Stomach (tissue), 19 donors: ENCODE measurements at places on chromosomes 7 and 10. TPM values are rescaled to one million over a fixed set of nuclear protein-coding genes. Genes with fewer than 3 reads are reported as not detected.

Gene TMEM196
- polyA plus RNA-seq, result not detected

Gene PTF1A
- not detected for polyA plus RNA-seq

Gene ZNF655
- 33.0 TPM for polyA plus RNA-seq

Gene MKX
- polyA plus RNA-seq, result not detected

Gene PTPRN2
- 9.0 TPM for polyA plus RNA-seq

Gene CALML5
- polyA plus RNA-seq, result 2.4 TPM

Gene MYL7
- polyA plus RNA-seq, result not detected

Gene DMTF1
- 19.7 TPM for polyA plus RNA-seq

Gene LSM5
- 89.6 TPM for polyA plus RNA-seq

Gene GBX1
- not detected for polyA plus RNA-seq

Gene TAC1
- polyA plus RNA-seq, result 0.25 TPM

Gene SGCE
- polyA plus RNA-seq, result 12.0 TPM

Gene NAT16
- polyA plus RNA-seq, result 0.05 TPM

Gene MBL2
- polyA plus RNA-seq, result not detected

Gene DLX6
- not detected for polyA plus RNA-seq

Gene OR6V1
- not detected for polyA plus RNA-seq

Gene HYAL4
- polyA plus RNA-seq, result not detected

Gene STEAP4
- polyA plus RNA-seq, result 1.5 TPM

Gene GDF2
- polyA plus RNA-seq, result not detected

Gene STK31
- polyA plus RNA-seq, result 0.68 TPM

Gene ANKRD30A
- polyA plus RNA-seq, result not detected

Gene LBX1
- polyA plus RNA-seq, result not detected
